ENCODE measurements at places on chromosomes 16 and 17.

- peak; percentile 68 for DNase-seq
These were observed 45.8 kb downstream of the AKAP1 start for GRCh38 chr17:57130708-57131461.

- DNase-seq = no peak
These were observed 40.8 kb downstream of the YPEL2 start for GRCh38 chr17:59372138-59372751.

- no peak for DNase-seq
These were observed 7.3 kb upstream of the SLX4 start for GRCh38 chr16:3618769-3619141.

DNA sequence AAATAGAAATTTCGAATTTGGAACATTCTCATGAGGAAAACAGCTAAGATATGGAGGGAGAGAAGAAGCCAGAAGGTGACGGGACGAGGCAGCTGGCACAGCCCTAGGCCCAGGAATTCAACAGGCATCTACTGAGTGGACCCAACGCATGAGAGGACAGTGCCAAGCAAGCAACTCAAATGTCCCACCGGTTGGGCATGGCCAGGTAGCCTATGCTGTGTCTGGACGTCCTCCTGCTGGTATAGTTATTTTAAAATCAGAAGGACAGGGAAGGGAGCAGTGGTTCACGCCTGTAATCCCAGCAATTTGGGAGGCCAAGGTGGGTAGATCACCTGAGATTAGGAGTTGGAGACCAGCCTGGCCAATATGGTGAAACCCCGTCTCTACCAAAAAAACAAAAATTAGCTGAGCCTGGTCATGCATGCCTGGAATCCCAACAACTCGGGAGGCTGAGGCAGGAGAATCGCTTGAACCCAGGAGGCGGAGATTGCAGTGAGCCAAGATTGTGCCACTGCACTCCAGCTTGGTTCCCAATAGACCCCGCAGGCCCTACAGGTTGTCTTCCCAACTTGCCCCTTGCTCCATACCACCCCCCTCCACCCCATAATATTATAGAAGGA is 2.0 kb downstream of the GH1 start:
- DNase-seq = no peak

- no peak for DNase-seq
These were observed 86.5 kb downstream of the ENGASE start for GRCh38 chr17:79160980-79161636.

- DNase-seq = no peak
These were observed 13.6 kb downstream of the ZNF750 start for GRCh38 chr17:82826211-82826610.
